Panc1 (cell line): ENCODE measurements at places on chromosomes 12 and 14.
A peak's percentile ranks its signal among the peaks of the same experiment; 100 is the strongest.

DNA sequence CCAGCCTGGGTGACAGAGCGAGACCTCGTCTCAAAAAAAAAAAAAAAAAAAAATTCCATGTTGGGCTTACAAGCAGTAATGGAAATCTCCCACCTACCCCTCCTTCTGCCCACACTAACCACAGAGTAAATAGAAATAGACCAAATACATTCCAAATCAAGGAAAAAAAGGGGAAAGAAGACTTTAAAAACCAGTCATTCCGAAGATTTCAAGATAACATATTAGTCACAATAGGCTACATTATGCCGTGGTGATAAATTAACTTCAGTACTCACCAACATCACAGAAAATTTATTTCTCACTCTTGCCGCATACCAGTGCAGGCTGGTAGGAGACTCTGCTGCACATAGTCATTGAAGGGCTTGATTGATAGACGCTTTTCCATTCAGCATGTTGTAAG is 15.5 kb upstream of the ETV6 start:
- no peaks in the 10 kb centered on the region for H3K4me1 ChIP-seq
- DNase-seq, result no peak
- no peaks in the 10 kb centered on the region for H3K27me3 ChIP-seq
- H3K4me3 ChIP-seq, result no peak overlapping the region
- H3K36me3 ChIP-seq, result no peaks in the 10 kb centered on the region

DNA sequence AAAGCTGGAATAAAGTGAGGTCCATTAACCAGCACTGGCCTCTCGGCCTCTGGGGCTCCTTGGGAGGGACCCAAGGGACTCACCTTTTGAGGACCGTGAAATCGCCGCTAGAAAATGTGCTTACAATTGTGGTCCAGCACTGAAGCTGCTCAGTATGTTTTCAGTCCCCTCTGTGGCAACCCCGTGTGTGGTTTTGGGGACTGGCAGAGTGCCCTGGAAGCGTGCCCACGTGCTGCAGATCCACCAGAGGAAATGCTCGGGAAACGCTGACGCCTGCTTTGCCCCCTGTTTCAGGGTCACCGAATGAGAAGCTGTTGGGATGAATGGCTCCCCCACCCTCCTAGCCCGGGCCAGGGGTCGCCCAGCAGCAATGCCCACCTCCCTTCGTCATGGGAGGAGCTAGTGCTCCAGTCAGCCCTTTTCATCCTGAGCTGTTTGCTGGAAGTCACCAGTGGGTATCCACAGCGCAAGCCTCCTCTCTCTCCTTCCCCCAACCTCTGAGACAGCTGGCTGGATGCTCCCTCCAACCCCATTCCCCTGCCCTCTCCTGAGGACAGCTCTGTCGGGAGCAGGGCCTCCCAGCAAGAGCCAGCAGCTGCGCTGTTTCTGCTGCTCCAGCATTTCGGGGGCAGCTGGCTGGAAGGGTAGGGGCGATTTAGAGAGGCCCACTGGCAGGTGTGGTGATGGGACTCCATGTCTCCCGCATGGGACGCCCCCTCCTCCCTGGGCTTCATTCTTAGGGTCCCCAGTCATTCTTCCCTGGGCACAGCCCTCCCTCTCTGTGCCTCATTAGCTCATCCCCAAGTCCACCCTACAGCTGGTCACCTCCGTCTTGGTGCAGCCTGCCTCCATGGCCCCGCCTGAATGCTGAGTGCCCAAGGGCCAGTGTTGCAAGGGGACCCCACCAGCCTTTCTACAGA is 33.2 kb upstream of the PPP1R13B start:
- no peaks in the 10 kb centered on the region for H3K36me3 ChIP-seq
- H3K27me3 ChIP-seq, result no peaks in the 10 kb centered on the region
- H3K4me1 ChIP-seq, result peaks cover 12% of the 10 kb centered on the region
- no peak overlapping the region for H3K4me3 ChIP-seq
- no peak for DNase-seq

DNA sequence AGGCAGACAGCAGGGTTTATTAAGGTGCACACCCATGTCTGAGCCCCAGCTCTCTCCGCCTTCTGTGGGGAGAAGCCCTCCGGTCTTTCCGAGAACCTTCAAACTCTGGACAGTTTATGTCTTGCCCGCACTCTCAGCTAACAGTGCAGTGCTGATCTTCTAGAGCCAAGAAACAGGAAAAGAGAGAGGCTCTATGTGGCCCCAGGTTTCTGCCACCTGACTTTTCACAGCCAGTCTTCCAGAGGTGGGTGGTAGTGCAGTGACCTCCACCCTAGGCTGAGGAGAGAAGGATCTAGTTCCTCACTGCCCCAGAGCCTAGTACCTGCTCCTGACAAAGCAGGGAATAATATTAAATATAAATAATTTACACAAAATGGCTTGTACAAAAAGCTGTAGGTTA is 4.0 kb upstream of the SLC22A17 start:
- no peak for DNase-seq
- no peaks in the 10 kb centered on the region for H3K36me3 ChIP-seq
- no peak overlapping the region for H3K4me3 ChIP-seq
- no peaks in the 10 kb centered on the region for H3K4me1 ChIP-seq
- peaks cover 11% of the 10 kb centered on the region for H3K27me3 ChIP-seq

DNA sequence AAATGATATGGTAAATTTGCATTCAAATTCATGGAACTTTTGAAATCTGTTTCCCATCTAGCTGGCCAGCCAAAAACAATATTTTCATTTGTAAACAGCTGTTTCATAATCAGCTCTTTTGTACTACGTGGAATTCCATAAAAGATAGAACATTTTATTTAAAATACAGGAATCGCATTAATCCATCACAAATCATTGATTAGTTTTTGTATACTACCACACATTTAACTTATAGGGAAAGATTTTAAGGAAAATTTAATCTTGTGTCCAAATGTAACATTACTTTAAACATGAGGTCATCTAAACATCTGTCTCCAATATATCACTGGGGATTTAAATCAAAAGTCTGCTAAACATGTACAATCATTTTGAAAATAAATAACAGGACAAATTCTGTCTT is 33.5 kb downstream of the SLC25A21 start:
- peaks cover 11% of the 10 kb centered on the region for H3K4me1 ChIP-seq
- no peak for DNase-seq
- H3K36me3 ChIP-seq, result no peaks in the 10 kb centered on the region
- no peaks in the 10 kb centered on the region for H3K27me3 ChIP-seq
- H3K4me3 ChIP-seq, result no peak overlapping the region
- no peak overlapping the region for H3K27ac ChIP-seq

GRCh38 chr12:110304061-110304551 is 23.1 kb downstream of the ATP2A2 start:
- no peak overlapping the region for H3K4me3 ChIP-seq
- no peak for DNase-seq
- H3K4me1 ChIP-seq, result no peaks in the 10 kb centered on the region
- no peaks in the 10 kb centered on the region; the same call in 1 of the 2 replicates for H3K36me3 ChIP-seq

DNA sequence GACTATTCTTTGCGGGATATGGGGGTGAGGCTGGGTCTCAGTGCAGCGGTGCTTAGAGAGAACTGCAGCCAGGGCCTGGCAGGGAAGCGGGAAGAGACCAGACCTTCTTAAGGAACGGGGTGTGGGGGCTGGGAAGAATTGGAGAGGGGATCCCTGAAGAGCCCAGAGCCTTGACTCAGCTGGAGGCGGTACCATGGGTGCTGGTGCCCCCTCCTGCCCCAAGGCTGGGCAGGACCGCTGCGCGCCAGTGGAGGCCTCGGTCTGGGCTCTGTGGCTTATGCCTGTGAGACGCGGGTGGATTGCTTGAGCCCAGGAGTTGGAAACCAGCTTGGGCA is 1.3 kb upstream of the RNU7-1 start:
- no peak for DNase-seq
- H3K27ac ChIP-seq, result peak overlapping the region; percentile 95
- peaks cover 46% of the 10 kb centered on the region for H3K4me1 ChIP-seq
- H3K36me3 ChIP-seq, result no peaks in the 10 kb centered on the region; the same call in 1 of the 2 replicates
- no peaks in the 10 kb centered on the region for H3K27me3 ChIP-seq

DNA sequence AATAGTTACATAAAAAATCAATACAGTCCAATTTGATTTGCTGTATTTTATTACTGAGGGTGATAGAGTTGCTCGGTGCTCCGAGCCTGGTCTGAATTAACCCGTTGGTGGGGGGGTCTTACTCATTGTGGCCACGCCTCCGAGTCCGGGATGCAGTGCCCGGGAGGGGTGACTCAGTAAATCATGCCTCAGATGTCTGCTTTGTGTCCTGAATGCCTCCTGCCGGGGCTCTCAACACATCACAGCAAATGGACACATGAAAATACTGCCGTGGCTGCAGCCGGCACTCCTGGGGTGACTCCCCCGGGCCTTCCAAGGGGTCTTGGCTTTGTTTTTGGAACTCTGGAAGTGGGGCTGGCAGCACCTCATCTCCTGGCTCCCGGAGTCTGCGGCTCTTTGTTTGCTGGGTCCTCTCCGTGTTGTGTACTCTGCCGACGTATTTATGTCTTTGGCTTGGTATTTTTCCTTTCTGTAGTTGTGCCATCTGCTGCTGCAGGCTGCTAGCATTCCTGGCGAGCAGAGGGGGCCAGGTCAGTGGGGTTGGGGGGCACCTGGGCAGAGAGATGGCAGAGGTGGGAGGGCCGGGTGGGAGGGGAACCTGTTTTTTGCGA is 129.0 kb downstream of the AACS start:
- no peak overlapping the region for H3K27ac ChIP-seq
- no peaks in the 10 kb centered on the region for H3K36me3 ChIP-seq
- no peaks in the 10 kb centered on the region for H3K4me1 ChIP-seq
- no peak for DNase-seq

DNA sequence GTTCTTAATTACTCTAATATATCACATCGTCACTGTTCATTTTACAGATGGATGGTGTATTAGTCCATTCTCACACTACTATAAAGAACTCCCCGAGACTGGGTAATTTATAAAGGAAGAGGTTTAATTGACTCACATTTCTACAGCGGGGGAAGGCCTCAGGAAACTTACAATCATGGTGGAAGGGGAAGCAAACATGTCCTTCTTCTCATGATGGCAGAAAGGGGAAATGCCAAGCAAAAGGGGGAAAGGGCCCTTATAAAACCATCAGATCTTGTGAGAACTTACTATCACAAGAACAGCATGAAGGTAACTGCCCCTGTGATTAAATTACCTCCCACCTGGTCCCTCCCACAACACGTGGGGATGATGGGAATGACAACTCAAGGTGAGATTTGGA is 6.5 kb downstream of the TMBIM4 start:
- no peak overlapping the region for H3K4me3 ChIP-seq
- H3K27me3 ChIP-seq, result no peaks in the 10 kb centered on the region
- H3K27ac ChIP-seq, result no peak overlapping the region
- no peak for DNase-seq

GRCh38 chr14:53993920-53994607 is 37.4 kb upstream of the BMP4 start:
- H3K4me3 ChIP-seq, result no peak overlapping the region
- no peaks in the 10 kb centered on the region for H3K4me1 ChIP-seq
- no peak overlapping the region for H3K27ac ChIP-seq
- no peak for DNase-seq
- no peaks in the 10 kb centered on the region for H3K27me3 ChIP-seq

- H3K27me3 ChIP-seq, result peaks cover 2% of the 10 kb centered on the region; the same call in 1 of the 2 replicates
- H3K4me1 ChIP-seq, result no peaks in the 10 kb centered on the region
- no peak overlapping the region for H3K4me3 ChIP-seq
- no peak for DNase-seq
These were observed 237.2 kb upstream of the FKBP4 start for GRCh38 chr12:2557597-2557996.

DNA sequence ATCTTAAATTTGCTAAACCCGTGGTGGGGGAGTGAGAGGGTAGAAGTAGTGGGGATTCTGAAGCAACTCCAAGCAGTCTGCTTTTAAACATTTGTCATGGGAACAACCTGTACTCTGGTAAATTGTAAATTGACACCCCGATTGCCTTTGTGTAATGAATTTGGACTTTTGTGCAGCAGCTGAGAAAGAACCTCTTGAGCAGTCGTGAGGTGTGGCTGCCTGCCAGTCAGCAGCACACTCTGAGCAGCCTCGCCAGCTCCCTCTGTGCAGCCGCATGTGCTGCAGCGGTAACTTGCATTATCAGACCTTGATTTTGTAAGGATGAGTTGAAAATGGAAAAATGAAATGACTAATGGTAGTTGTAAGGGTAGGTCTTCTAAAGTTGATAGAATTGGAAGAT is 74.3 kb downstream of the SUSD6 start:
- no peaks in the 10 kb centered on the region for H3K27me3 ChIP-seq
- H3K4me3 ChIP-seq, result no peak overlapping the region
- DNase-seq, result no peak
- no peaks in the 10 kb centered on the region for H3K36me3 ChIP-seq
- no peak overlapping the region for H3K27ac ChIP-seq

DNA sequence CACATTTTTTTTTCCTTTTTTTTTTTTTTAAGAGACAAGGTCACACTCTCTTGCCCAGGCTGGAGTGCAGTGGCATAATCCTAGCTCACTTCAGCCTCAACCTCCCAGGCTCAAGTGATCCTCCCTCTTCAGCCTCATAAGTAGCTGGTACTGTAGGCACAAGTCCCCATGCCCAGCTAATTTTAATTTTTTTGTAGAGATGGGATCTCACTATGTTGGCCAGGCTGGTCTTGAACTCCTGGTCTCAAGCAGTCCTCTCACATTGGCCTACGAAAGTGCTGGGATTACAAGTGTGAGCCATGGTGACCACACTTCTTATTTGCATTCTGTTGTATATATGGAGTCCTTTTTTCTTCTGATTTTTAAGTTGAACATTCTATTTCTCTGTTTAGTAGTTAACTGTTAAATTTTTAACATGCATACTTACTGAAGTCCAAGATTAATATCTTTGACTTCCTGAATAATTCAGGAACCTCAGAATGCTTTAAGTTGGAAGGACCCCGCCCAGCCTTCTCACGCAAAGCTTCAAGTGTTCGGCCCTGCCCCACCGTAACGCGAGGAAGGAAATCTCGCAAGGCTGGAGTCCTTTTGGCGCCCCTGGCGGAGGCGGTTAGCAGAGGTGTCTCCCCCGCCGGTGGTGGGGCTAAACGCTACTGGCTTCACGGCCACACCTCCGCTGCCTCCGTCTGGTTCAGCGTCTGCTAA is 21.6 kb downstream of the SPATS2 start:
- H3K4me1 ChIP-seq, result no peaks in the 10 kb centered on the region
- no peaks in the 10 kb centered on the region for H3K27me3 ChIP-seq
- H3K27ac ChIP-seq, result no peak overlapping the region
- H3K4me3 ChIP-seq, result no peak overlapping the region
- H3K36me3 ChIP-seq, result no peaks in the 10 kb centered on the region

- no peaks in the 10 kb centered on the region; the same call in 1 of the 2 replicates for H3K36me3 ChIP-seq
- H3K4me3 ChIP-seq, result no peak overlapping the region
- no peak overlapping the region for H3K27ac ChIP-seq
- peaks cover 8% of the 10 kb centered on the region for H3K27me3 ChIP-seq
These were observed 17.5 kb upstream of the ERGIC2 start for GRCh38 chr12:29398495-29398894.

- H3K27me3 ChIP-seq, result no peaks in the 10 kb centered on the region
- peaks cover 56% of the 10 kb centered on the region for H3K4me1 ChIP-seq
- no peak overlapping the region for H3K4me3 ChIP-seq
- no peaks in the 10 kb centered on the region for H3K36me3 ChIP-seq
These were observed 12.5 kb upstream of the TNFAIP2 start for GRCh38 chr14:103110681-103111231.

GRCh38 chr14:94269156-94269555 is 23.9 kb downstream of the SERPINA10 start:
- no peak overlapping the region for H3K4me3 ChIP-seq
- no peak overlapping the region for H3K27ac ChIP-seq
- H3K4me1 ChIP-seq, result no peaks in the 10 kb centered on the region
- DNase-seq, result no peak
